ENCODE measurements at places on chromosomes 2 and 18. TPM values are rescaled to one million over a fixed set of nuclear protein-coding genes. Genes with fewer than 3 reads are reported as not detected.

The IL36A gene
- not detected for total RNA-seq

- DNase-seq: no peak
These were observed 54.5 kb downstream of the MBP start for GRCh38 chr18:77077941-77078689.

- no peak for DNase-seq
These were observed 20.6 kb downstream of the LRRFIP1 start for GRCh38 chr2:237648016-237648381.

The MROH2A gene
- not detected for total RNA-seq

The PDE11A gene
- 0.43 TPM for total RNA-seq

GRCh38 chr18:62999392-62999791 is 284.1 kb downstream of the PHLPP1 start:
- no peak for DNase-seq

- DNase-seq: no peak
These were observed 207.8 kb downstream of the ATAD2B start for GRCh38 chr2:23718931-23719700.

DNA sequence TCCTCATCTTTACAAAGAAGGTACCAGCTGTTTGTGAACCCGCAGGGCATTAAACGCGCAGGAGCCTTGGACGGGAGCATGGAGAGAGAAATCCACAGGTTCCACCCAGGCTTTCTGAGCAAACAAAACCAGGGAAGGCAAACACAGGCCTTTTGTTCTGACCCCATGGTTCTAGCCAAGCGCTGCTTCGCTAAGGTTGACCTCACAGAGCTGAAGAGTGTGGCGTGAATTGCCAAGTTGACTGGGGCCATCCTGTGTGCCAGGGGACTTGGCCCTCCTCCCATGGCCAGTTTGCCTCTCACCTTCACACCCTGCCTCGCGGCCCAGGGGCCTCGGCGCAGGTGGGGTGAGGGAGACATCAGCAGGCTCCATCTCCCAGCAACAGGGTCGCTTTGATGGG is 74.1 kb downstream of the VAPA start:
- DNase-seq: peak; percentile 70

- DNase-seq: no peak
These were observed 290.9 kb downstream of the IRS1 start for GRCh38 chr2:226508683-226509082.

- no peak for DNase-seq
These were observed 18.5 kb downstream of the THSD7B start for GRCh38 chr2:136783856-136784255.

GRCh38 chr2:106159866-106160785 is 34.0 kb downstream of the UXS1 start:
- no peak for DNase-seq

DNA sequence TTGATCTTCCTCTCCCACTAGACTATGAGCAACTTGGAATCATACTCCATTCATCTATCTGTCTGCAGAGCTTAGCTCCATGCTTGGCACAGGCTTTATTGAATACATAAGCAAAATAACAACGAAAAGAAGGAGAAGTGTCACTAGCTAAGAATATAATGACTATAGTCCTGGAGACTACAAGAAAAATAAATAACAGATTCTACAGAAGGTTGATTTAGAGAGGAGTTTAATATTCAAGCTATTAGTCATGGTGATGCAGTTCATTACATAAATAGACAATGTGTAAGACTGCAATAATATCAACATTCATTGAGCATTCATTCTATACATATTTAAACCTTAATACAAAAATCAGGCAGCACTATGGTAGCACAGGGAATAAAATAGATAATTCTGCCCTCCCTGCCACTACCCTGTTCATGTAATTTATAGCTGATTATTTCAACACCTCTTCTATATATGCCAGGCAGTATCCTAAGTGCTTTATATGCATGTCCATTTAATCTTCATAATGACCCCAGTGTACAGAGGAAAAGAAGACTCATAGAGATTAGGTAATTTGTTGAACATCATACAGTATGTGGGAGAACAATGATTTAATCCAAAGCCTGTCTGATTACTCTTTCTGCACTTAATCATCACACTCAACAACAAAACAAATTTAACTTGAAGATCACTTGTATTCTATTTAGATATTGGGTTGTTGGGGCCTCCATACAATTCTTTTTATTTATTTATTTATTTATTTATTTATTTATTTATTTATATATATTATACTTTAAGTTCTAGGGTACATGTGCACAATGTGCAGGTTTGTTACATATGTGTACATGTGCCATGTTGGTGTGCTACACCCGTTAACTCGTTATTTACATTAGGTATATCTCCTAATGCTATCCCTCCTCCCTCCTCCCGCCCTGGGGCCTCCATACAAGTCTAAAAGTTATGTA is 165.3 kb downstream of the RNF152 start:
- DNase-seq: no peak

Data from SJCRH30 (cell line).